ENCODE measurements at places on chromosomes 3 and 15.

- peak within 1 kb of the TSS; percentile 76 for H3K4me3 ChIP-seq
- peaks cover 22% of the 10 kb centered on the region for H3K4me1 ChIP-seq
- H3K36me3 ChIP-seq, result no peaks in the 10 kb centered on the region
- peak; percentile 43 for DNase-seq
- no peak within 1 kb of the TSS for H3K27ac ChIP-seq
- peaks cover 19% of the 10 kb centered on the region for H3K27me3 ChIP-seq
Measured at GRCh38 chr3:53846134-53846850, at the start of the genes CHDH and IL17RB. TSS of gene CHDH (minus strand) at chr3:53846419. CDS start at chr3:53824008, 22,411 bp downstream. TSS of gene IL17RB (plus strand) at chr3:53846568. CDS start at chr3:53846589, 21 bp downstream.

DNA sequence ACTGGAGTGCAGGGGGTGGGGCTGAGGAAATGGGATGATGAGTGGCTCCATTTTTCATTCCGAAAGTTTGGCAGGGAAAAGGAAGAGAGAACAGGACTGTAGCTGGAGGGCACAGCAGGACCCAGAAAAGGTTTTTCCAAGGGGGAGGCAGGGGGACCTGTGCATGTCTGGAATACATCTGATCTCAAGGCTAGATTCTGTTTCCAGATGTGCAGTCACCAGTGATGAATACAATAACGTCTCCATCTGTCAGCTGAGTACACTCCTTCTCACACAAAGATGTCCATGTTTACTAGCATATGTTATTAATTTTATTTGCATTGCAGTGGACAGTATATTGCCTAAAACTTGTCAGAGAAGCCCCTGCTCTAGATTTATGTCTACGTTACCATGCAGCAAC lies 39.9 kb upstream of the PRTG start:
- H3K27ac ChIP-seq, result no peak overlapping the region
- no peak overlapping the region for H3K4me3 ChIP-seq
- H3K36me3 ChIP-seq, result peaks cover 6% of the 10 kb centered on the region
- no peak for DNase-seq

DNA sequence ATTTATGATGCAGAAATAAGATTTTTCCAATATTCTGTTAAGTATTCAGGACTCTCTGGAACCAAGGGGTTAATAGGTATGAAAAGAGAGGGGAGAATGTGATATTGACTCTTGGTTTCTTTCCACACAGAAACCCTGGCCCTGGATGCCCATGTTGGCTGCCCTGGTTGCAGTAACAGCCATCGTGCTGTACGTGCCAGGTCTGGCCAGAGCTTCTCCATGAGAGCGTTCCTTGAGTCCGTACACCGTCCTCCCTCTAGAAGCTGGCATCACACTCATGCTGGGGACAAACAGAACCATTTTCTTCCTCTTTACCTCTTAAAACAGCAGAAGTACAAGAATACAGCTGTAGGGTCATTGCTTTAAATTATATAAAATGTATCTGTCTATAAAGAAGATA lies 81.1 kb upstream of the FLNB start:
- H3K4me1 ChIP-seq, result peaks cover 8% of the 10 kb centered on the region
- H3K36me3 ChIP-seq, result no peaks in the 10 kb centered on the region
- no peak overlapping the region for H3K4me3 ChIP-seq
- DNase-seq, result no peak
- H3K27me3 ChIP-seq, result no peaks in the 10 kb centered on the region

- no peak overlapping the region for H3K27ac ChIP-seq
- no peaks in the 10 kb centered on the region for H3K36me3 ChIP-seq
- H3K27me3 ChIP-seq, result peaks cover 8% of the 10 kb centered on the region
- H3K4me3 ChIP-seq, result no peak overlapping the region
- H3K4me1 ChIP-seq, result peaks cover 25% of the 10 kb centered on the region
Measured at GRCh38 chr3:14282706-14283075, 104.1 kb downstream of the LSM3 start.

- H3K4me3 ChIP-seq, result no peak overlapping the region
- DNase-seq, result no peak
- no peak overlapping the region for H3K27ac ChIP-seq
- peaks cover under 1% of the 10 kb centered on the region for H3K4me1 ChIP-seq
- peaks cover under 1% of the 10 kb centered on the region for H3K36me3 ChIP-seq
Measured at GRCh38 chr15:93017526-93017925, 71.5 kb downstream of the RGMA start.

DNA sequence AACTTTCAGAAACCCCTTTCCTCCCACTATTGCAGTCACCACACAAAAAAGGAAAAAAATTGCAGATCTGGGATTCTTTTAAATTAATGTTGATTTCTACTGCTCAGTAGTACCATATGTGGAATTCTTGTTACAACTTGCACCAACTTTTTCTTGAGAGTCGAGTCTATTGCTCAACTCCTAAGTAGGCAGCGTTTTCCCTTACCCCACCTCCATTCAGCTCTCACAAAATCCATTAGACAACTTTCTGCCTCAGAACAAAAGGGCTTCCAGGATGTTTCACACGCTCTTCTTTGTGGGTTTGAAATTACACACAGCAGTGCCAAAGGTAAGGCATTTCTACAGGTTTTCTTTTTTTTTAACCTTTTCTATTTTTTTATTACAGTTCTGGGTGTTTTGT lies 179.5 kb downstream of the ANXA2 start:
- H3K4me1 ChIP-seq, result no peaks in the 10 kb centered on the region
- no peak overlapping the region for H3K27ac ChIP-seq
- no peaks in the 10 kb centered on the region for H3K27me3 ChIP-seq
- no peak overlapping the region for H3K4me3 ChIP-seq
- H3K36me3 ChIP-seq, result no peaks in the 10 kb centered on the region

DNA sequence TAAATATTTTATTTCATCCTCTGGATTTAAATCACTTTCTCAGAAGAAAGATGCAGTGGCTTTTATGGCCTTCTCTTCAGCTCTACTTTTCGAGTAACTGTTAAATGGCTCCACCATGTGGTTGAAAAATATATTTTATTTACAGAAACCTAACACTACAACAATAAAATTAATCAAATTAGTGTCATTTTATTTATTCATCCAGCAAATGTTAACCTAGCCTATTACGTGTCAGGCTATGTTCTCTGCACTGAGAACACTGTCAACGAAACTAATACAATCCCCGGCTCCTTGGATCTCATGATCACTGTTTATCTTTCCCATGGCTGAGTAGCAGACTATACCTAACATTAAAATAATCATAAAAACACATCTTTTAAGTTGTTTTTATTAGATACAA lies 148.0 kb upstream of the OSTN start:
- no peaks in the 10 kb centered on the region for H3K4me1 ChIP-seq
- no peak for DNase-seq
- H3K27me3 ChIP-seq, result no peaks in the 10 kb centered on the region
- no peak overlapping the region for H3K27ac ChIP-seq
- H3K36me3 ChIP-seq, result no peaks in the 10 kb centered on the region

DNA sequence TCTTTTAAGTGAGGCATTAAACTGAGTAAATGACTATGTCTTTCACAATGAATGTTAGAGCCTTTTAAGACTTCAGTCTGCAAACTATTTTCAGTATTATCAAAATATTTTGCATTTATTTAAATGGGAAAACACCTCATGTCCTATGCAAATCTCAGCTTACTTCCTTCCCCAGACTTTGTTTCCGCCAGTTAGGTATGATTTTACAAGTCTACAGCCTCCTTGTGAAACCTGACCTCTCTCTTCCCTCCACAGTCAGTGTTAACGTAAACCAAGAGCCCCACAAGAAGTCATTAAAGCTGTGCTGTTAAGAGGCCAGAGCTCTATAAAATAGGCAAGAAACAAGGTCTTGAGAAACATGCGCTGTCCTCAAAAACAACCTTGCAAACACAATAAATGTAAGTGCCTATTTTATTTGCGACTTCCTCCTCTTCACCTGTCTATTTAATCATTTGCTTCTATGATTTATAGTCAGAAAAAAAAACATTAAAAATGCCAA lies 48.3 kb downstream of the PRTG start:
- DNase-seq, result no peak
- H3K27me3 ChIP-seq, result peaks cover 5% of the 10 kb centered on the region
- H3K4me3 ChIP-seq, result peak overlapping the region; percentile 30
- peak overlapping the region; percentile 33 for H3K27ac ChIP-seq

DNA sequence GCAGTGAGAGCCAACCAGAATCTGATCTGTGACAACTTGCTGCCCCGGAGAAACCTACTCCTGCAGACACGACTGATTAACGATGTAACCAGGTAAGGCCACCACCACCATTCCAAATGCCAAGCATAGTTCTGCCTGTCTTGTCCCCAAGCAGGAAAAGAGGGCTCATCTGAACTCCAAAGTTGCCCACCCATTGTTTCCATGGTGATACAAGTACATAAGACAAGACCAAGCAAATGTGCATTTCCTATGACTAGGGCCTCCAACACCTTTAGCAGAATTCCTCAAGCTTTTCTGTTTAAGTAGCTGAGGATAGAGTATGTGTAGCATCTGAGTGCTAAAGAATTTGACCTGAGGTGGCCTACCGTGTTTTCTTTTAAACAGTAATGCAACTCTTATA lies 290.7 kb downstream of the RYR3 start:
- H3K36me3 ChIP-seq, result no peaks in the 10 kb centered on the region
- DNase-seq, result no peak
- H3K27me3 ChIP-seq, result peaks cover 2% of the 10 kb centered on the region
- no peak overlapping the region for H3K27ac ChIP-seq

GRCh38 chr3:58408906-58409305 lies 24.7 kb downstream of the PDHB start:
- H3K4me3 ChIP-seq, result no peak overlapping the region
- H3K27me3 ChIP-seq, result peaks cover 2% of the 10 kb centered on the region
- H3K4me1 ChIP-seq, result no peaks in the 10 kb centered on the region
- peaks cover 7% of the 10 kb centered on the region for H3K36me3 ChIP-seq

- no peak overlapping the region for H3K4me3 ChIP-seq
- no peaks in the 10 kb centered on the region for H3K27me3 ChIP-seq
- no peak overlapping the region for H3K27ac ChIP-seq
- H3K36me3 ChIP-seq, result no peaks in the 10 kb centered on the region
- no peak for DNase-seq
- H3K4me1 ChIP-seq, result no peaks in the 10 kb centered on the region
Measured at GRCh38 chr15:54033356-54033860, 55.2 kb downstream of the UNC13C start.

GRCh38 chr3:106227068-106227467 lies 358.3 kb upstream of the CBLB start:
- peaks cover 22% of the 10 kb centered on the region for H3K36me3 ChIP-seq
- DNase-seq, result no peak
- no peak overlapping the region for H3K27ac ChIP-seq
- no peaks in the 10 kb centered on the region for H3K27me3 ChIP-seq
- H3K4me3 ChIP-seq, result no peak overlapping the region

GRCh38 chr15:98823012-98823458 lies 174.7 kb downstream of the IGF1R start:
- peaks cover 22% of the 10 kb centered on the region for H3K4me1 ChIP-seq
- H3K27ac ChIP-seq, result no peak overlapping the region
- no peak overlapping the region for H3K4me3 ChIP-seq
- H3K36me3 ChIP-seq, result no peaks in the 10 kb centered on the region

DNA sequence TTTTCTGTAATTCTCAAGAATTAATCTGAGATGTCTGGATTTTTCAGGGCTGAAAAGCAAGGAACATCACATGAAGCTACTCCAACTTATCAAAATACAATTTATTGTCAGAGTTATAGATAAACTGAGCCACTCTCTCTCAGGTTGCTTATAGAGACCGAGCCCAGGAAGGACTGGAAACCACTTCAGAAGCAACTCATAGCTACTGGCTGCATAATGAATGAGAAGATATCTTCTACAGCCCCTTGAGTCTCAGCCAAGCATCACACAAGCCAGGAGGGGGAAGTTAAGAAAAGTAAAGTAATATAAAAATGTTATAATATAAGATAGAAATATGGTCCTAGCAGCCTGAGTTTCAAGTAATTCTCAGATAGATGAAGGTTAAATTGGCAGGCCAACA lies 186.0 kb downstream of the TNIK start:
- H3K27me3 ChIP-seq, result no peaks in the 10 kb centered on the region
- no peak overlapping the region for H3K27ac ChIP-seq
- H3K36me3 ChIP-seq, result no peaks in the 10 kb centered on the region
- no peak overlapping the region for H3K4me3 ChIP-seq
- DNase-seq, result no peak
- no peaks in the 10 kb centered on the region for H3K4me1 ChIP-seq

- no peak overlapping the region for H3K4me3 ChIP-seq
Measured at GRCh38 chr15:39438799-39439592, 141.9 kb upstream of the THBS1 start.

GRCh38 chr3:159945930-159946329 lies 42.7 kb upstream of the IL12A start:
- no peaks in the 10 kb centered on the region for H3K36me3 ChIP-seq
- H3K27ac ChIP-seq, result no peak overlapping the region
- H3K4me1 ChIP-seq, result peaks cover 30% of the 10 kb centered on the region
- no peak for DNase-seq

DNA sequence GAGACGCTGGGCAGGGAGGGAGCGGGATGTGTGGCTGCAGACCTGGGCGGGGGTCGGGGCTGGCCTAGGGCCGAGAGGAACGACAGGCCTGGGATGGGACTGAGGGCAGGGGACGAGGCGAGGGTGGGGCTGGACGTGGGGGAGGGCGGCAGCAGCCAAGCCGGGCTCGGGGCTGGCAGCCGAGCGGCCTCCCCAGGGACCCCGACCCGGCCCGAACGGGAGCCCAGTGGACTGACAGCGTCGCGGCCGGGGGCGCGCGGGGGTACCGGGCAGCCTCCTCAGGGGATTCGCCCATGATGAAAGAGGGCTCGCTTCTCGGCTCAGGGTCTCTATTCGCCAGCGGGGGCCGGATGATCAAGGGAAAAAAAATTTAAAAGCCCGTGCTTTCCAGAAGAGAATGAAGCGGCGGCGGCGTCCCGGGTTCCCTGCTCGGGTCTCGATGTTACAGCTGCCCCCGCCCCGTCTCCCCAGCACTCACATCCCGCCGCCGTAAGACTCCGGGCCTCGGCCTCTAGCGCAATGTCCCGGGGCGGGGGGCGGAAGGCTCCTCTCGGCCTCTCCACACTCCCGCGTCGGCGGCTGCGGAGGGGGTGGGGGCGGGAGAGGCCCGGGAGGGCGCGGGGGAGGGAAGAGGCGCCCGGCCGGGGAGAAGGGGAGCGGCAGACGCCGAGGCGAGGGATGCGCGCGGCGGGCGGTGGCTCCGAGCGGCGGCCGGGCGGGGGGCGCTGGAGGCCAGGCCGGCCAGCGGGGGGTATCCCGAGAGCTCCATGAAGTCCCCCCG lies 4.3 kb downstream of the PTH1R start:
- peak; percentile 57 for DNase-seq
- H3K36me3 ChIP-seq, result no peaks in the 10 kb centered on the region
- no peak overlapping the region for H3K27ac ChIP-seq
- H3K27me3 ChIP-seq, result peaks cover 17% of the 10 kb centered on the region
- peaks cover 1% of the 10 kb centered on the region for H3K4me1 ChIP-seq

- H3K4me1 ChIP-seq, result no peaks in the 10 kb centered on the region
- H3K36me3 ChIP-seq, result peaks cover 6% of the 10 kb centered on the region
- DNase-seq, result no peak
- H3K4me3 ChIP-seq, result no peak overlapping the region
Measured at GRCh38 chr3:12070098-12070497, 65.9 kb downstream of the SYN2 start.

DNA sequence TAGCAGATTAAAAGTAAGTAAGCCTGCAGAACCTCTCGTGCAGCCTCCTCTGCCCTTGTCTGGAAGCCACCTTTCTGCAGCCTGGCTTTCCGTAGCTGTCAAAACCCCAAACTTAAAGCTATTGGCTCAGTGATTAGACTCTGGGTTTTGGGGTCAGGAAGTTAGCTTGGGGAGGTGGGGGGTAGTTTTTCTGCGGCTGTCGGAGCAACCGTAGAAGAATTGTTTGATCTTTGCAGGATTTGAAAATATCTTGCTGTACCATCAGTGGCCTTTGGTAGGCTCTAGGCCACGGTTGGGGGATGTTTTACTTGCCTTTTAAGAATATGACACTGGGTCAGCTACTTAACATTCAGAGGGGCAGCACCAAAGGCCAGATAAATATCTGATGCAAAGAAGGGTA lies 88.4 kb upstream of the RASGRP1 start:
- H3K36me3 ChIP-seq, result no peaks in the 10 kb centered on the region
- H3K27ac ChIP-seq, result no peak overlapping the region
- no peak for DNase-seq
- H3K4me3 ChIP-seq, result no peak overlapping the region
- H3K4me1 ChIP-seq, result no peaks in the 10 kb centered on the region

Measured in glutamatergic neuron (in vitro differentiated cells).